ENCODE measurements at places on chromosomes 16 and 17.

DNA sequence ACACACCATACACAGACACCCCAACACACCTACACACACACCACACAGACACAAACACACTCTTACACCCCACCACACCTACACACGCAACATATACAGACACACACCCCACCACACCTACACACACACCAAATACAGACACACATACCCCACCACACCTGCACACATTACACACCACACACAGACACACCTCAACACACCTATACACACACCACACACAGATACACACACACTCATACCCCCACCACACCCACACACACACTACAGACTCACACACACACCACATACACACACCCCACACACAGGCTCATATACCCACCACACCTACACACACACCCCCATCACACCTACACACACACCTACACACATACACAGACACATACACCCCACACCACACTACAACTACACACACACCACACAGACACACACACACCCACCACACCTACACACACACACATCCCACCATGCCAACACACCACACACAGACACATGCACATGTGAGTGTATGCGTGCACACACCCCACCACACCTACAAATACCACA is 31.4 kb downstream of the GPT2 start:
- H3K36me3 ChIP-seq = no peaks in the 10 kb centered on the region
- DNase-seq = no peak
- no peaks in the 10 kb centered on the region for H3K4me1 ChIP-seq
- no peak overlapping the region for H3K27ac ChIP-seq
- no peak overlapping the region for H3K4me3 ChIP-seq

DNA sequence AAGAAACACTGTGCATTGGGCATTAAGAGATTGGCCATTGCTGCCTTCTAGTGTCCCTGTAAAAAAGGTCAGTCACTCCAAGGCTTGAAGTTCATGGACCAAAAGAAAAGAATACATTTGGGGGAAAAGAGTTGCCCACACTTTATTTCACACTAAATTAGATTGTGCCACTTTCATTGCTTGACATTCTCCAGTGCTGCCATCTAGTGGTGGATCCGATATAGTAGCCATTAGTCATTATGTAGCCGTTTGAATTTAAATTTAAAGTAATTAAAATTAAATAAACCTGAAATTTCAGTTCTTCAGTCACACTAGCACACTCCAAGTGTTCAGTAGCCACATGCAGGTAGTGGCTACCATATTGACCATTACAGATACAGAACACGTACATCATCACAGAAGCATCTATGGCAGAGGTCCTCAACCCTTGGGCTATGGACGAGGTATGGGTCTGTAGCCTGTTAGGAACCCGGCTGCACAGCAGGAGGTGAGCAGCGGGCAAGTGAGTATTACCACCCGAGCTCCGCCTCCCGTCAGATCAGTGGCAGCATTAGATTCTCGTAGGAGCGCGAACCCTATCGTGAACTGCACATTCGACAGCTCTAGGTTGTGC is 21.9 kb upstream of the CDH5 start:
- no peak for DNase-seq
- no peak overlapping the region for H3K4me3 ChIP-seq
- no peak overlapping the region for H3K27ac ChIP-seq
- H3K36me3 ChIP-seq = no peaks in the 10 kb centered on the region
- H3K27me3 ChIP-seq = no peaks in the 10 kb centered on the region
- no peaks in the 10 kb centered on the region for H3K4me1 ChIP-seq

- no peaks in the 10 kb centered on the region for H3K27me3 ChIP-seq
- H3K36me3 ChIP-seq = no peaks in the 10 kb centered on the region
- peak overlapping the region; percentile 44 for H3K27ac ChIP-seq
- peak overlapping the region; percentile 71 for H3K4me3 ChIP-seq
- no peak for DNase-seq
- peaks cover 39% of the 10 kb centered on the region for H3K4me1 ChIP-seq
Observed at GRCh38 chr17:35539659-35540026, 2.2 kb upstream of the SLFN12L start.

DNA sequence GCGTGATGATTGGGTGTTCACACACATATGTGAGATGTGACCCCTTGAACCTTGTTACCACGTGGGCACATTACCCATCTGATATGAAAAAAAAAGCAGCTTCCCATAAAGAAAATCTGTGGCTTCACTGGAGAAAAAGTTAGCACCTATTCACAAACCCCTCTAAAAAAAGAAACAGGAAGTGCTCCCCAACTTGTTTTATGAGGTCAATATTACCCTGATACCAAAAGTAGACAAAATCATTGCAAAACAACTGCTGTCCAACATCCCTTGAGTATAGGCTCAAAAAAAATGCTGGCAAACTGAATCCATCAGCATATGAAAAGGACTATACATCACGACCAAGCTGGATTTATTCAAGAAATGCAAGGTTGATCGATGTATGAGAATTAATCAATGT is 99.7 kb upstream of the RBL2 start:
- DNase-seq = no peak
- no peak overlapping the region for H3K4me3 ChIP-seq
- no peak overlapping the region for H3K27ac ChIP-seq
- H3K27me3 ChIP-seq = no peaks in the 10 kb centered on the region

- no peak overlapping the region for H3K4me3 ChIP-seq
- no peaks in the 10 kb centered on the region for H3K36me3 ChIP-seq
- no peaks in the 10 kb centered on the region for H3K27me3 ChIP-seq
- H3K27ac ChIP-seq = no peak overlapping the region
- H3K4me1 ChIP-seq = no peaks in the 10 kb centered on the region
- no peak for DNase-seq
Observed at GRCh38 chr17:46916211-46916610, 6.7 kb upstream of the GOSR2 start.

DNA sequence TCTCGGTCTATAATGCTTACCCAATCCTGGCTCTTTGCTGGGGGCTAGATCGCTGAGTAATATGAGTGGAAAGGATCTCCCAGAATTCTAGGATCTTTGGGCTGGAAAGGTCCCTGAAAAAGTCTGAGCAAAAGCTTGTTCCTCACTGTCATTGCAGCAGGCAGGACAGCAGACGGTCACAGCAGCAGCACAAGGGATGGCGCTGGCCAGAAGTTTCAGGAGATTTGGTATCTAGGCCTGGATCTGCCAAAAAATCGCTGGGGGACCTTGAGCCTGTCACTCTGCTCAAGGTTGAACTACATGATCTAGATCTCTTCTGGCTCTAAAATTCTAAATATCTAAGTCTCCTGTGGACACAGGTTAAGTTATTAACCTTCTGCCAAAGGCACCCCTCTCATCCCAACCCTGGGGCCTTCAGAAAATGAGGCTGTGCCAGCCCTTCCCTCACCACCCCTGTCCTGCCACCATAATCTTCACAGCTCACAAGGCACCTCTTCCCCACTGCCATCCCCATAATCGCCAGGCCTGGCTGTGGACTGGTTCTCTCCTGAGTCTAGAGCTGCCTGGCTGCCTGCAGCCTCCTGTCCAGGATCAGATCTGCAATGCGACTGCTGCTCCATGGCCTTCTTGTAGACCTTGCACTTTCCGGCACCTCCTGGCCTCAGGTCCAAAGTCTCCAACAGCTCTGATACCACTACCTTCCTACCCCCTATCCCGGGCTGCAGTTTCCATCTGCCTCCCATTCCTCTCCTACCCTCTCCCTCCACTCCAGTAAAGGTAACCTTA is 10.2 kb downstream of the MYO18A start:
- H3K4me3 ChIP-seq = no peak overlapping the region
- H3K27ac ChIP-seq = no peak overlapping the region
- DNase-seq = no peak
- H3K27me3 ChIP-seq = no peaks in the 10 kb centered on the region
- H3K36me3 ChIP-seq = no peaks in the 10 kb centered on the region
- no peaks in the 10 kb centered on the region for H3K4me1 ChIP-seq

DNA sequence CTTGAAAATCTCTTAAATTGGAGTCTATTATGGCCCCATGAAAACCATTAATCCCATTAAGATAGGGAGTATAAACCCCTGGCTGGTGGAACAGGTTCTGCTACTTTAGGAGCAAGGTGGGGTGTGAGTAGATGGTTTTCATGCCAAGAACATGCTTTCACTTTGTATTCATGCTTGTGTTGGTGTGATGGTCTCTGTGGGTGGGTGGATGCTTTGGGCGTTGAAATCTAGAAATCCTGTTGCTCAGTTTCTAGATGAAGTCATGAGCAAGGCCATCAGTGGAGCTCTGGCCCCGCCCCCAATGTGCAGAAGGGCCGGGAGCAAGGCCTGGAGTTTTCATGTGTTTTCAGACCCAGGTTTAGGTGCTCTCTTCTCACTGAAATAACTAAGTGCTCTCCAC is 20.1 kb downstream of the PLD6 start:
- peaks cover 64% of the 10 kb centered on the region for H3K4me1 ChIP-seq
- no peak overlapping the region for H3K4me3 ChIP-seq
- DNase-seq = no peak
- H3K36me3 ChIP-seq = no peaks in the 10 kb centered on the region

DNA sequence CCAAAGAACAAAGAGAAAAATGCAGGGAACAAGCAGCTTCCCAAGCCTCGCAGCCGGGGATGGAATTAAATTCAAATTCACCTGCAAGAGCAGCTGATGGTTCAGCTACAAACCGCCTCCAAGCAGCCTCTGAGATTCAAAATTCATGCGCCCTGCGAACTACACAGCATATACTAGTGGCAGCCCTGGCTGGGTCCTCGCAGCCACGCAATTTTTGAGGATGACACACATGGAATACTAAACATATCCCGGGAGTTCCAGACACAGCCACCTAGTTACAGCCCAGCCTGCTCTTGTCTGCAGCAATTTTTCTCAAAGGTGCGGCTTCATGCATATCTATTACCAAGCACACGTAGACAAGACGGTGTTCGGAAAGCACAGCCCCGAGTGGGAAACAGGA is 35.9 kb upstream of the KIFC3 start:
- H3K36me3 ChIP-seq = no peaks in the 10 kb centered on the region
- no peak overlapping the region for H3K27ac ChIP-seq
- H3K27me3 ChIP-seq = no peaks in the 10 kb centered on the region
- H3K4me3 ChIP-seq = no peak overlapping the region

- H3K36me3 ChIP-seq = no peaks in the 10 kb centered on the region
- no peak overlapping the region for H3K4me3 ChIP-seq
- no peak for DNase-seq
- H3K27me3 ChIP-seq = no peaks in the 10 kb centered on the region
- H3K4me1 ChIP-seq = no peaks in the 10 kb centered on the region
- H3K27ac ChIP-seq = no peak overlapping the region
Observed at GRCh38 chr17:66578781-66579489, 256.0 kb upstream of the CACNG5 start.

DNA sequence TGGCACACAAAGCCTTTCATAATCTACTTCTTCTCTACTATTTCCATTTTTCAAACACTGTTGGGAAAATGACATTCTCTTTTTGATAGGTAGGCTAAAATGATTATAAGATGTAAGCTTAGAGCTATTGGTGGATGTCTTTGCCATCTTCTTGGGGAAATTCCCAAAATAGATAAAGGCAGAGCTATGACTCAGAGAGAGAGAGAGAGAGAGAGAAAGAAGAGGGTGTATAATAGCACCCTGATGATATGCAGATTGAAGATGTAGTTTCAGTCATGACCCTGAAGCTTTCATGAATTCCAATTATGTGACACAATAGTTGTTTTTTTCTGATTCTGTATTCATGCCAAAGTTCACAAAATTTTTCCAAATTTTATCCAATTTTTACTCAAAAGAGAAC is 529.1 kb downstream of the HS3ST4 start:
- no peaks in the 10 kb centered on the region for H3K4me1 ChIP-seq
- no peaks in the 10 kb centered on the region for H3K27me3 ChIP-seq
- H3K36me3 ChIP-seq = no peaks in the 10 kb centered on the region
- DNase-seq = no peak
- no peak overlapping the region for H3K27ac ChIP-seq

DNA sequence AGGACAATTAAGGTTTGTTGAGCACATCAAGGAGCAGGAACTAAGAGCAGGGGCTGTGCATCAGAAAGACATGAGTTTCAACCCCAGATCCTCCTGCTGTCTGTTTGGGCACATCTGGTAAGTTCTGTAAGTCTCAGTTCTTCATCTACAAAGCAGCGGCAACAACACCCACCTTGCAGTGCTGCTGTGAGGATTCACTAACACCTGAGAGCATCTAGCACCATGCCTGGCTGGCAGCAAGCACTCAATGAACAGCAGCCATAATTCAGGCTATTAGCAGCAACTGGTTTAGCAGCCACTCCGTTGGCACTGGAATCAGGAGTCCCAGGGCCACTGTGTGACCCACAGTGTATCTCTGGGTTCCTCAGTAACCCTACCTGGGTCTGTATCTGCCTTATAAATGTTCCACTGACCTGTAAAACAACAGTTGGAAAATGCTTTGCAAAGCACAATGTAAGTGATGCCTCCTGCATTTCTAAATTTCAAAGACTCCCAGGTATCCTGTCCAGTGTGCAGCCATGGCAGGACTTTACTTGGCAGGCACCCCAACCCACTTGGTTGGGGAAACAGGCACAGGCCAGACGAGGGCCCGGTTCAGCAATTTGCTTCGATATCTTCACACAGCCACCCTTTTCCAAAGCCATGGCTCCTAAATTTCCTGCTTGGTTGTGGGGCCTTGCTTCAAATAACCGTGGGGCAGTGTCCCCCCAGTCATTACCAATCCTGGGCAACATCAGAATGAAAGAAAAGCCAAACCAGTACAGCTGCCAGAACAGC is 4.2 kb downstream of the ST3GAL2 start:
- DNase-seq = no peak
- no peaks in the 10 kb centered on the region for H3K27me3 ChIP-seq
- peaks cover 61% of the 10 kb centered on the region for H3K4me1 ChIP-seq
- peaks cover 3% of the 10 kb centered on the region for H3K36me3 ChIP-seq
- H3K27ac ChIP-seq = peak overlapping the region; percentile 2

GRCh38 chr17:40471846-40472732 is 28.8 kb downstream of the IGFBP4 start:
- H3K27me3 ChIP-seq = no peaks in the 10 kb centered on the region
- H3K4me3 ChIP-seq = no peak overlapping the region
- no peak for DNase-seq
- peaks cover 8% of the 10 kb centered on the region for H3K4me1 ChIP-seq

GRCh38 chr16:86505899-86506864 is 4.1 kb upstream of the FOXF1 start:
- peaks cover 28% of the 10 kb centered on the region for H3K27me3 ChIP-seq
- H3K36me3 ChIP-seq = no peaks in the 10 kb centered on the region
- H3K4me3 ChIP-seq = no peak overlapping the region
- no peak for DNase-seq
